Choroid plexus epithelial cell (primary cell): ENCODE measurements at places on chromosomes 6 and 20.

GRCh38 chr6:21750575-21750974, 157.0 kb downstream of the SOX4 start:
- no peak for DNase-seq

DNA sequence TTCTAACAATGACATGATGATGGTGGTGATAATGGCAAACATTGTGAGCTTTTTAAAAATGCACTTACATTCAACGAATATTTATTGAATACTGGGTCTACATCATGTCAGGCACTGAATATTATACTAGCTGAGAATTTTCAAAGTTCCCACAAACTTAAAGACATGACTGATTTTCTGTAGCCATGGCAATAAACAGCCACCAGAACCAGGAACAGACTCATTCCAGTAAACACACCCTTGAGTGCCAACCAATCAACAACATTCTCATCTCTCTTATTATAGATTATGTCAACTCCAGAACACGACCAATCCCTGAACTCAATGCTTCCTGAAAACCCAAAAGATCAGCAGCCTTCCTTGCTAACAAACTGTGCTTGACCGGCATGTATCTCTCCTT, 212.4 kb upstream of the RUNX2 start:
- DNase-seq: peak; percentile 75

GRCh38 chr20:37828684-37829083, 74.2 kb upstream of the VSTM2L start:
- no peak for DNase-seq

- no peak for DNase-seq
Observed at GRCh38 chr20:33853507-33853813, 42.3 kb downstream of the CHMP4B start.

GRCh38 chr6:166903027-166903426, 53.3 kb downstream of the RNASET2 start:
- peak; percentile 42 for DNase-seq

DNA sequence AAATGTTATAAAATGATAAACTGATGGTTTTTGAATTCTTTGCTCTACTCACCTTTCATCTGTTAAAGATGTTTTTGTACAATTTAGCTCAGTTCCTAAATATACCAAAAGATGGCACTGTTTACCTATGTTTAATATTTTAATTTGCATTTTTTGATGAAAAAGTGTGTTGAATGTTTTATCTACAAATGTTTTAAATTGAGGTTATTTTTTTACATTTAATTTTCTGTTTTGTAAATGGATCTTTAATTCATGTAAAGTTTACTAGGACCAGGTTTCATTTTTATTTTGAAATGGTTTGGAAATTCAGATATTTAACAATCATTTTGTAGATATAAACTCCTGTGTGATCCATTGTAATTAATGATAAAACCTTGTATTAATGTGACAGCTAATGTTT, 30.0 kb downstream of the CDKAL1 start:
- peak; percentile 42 for DNase-seq

GRCh38 chr20:38751360-38751976, 3.2 kb downstream of the ACTR5 start:
- DNase-seq: peak; percentile 77

GRCh38 chr6:123805921-123806320, 2.3 kb downstream of the NKAIN2 start:
- DNase-seq: no peak

DNA sequence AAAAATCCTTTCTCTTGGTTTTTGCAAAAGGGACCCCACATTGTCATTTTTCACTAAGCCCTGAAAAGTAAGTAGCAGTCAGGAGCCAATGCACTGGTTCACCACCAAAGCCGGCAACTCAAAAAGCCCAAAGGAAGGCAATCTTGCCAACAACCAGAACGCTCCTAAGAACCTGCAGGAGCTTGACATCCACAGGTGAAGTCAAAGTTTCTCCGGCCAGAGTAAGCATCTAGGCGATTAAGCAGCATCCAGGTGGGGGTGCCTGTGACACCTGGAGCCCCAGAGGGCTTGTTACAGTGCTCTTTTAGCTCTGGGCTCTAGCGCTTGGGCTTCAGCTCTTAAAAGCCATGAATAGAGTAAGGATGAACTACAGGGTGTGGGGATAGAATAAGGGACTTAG, 36.1 kb downstream of the SLC35D3 start:
- no peak for DNase-seq

- no peak for DNase-seq
Observed at GRCh38 chr6:6737671-6738070, 149.2 kb downstream of the LY86 start.

- DNase-seq: peak; percentile 32
Observed at GRCh38 chr20:45100563-45101245, at the start of gene KCNS1. Gene KCNS1, minus strand, starts transcription at chr20:45101127. Its CDS starts 1,891 bp downstream, at chr20:45099236.
